ENCODE measurements at places on chromosomes 6 and 20.

DNA sequence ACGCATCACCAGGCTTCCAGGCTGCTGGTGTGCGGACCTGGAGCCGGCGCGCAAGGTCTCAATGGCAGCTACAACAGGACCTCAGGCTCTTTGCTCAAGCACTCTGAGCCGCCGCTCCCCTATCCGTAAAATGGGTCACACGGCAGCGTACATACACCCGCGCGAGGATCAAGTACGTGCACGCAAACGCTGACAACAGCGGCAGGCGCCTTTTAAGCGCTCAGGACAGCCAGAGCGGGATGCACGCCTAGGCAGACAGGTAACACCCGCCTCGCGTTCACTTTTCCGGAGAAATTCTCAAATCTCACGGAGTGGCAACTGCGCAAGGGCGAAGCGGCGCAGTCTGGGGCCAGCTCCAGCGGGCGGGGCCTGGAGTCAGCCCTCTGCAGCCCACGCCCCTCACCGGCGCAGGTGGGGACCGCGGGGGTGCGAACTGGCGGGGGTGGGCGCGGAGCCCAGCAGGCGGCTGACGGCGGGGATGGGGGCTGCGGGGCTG, 535 bp downstream of the EXOC2 start:
- peak; percentile 35 for DNase-seq

DNA sequence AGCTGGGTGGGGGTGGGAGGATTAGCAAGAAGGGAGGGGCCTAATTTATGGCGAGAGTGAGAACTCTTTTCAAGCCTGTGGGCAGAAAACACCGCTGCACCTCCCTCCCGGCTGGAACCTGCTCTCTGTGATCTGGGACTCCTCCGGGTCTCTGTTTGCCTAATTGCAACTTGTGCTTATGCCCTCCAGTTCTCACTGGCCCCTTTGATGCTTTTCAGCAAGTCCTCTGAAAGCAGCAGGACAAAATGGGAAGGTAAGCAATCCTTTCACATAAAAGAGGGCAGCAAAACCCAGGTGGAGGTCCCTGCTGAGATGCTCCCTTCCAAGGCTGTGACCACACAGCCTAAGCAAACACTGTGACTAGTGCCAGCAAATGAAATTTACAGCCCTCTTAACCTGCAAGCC, 523.0 kb upstream of the FLRT3 start:
- DNase-seq = peak; percentile 69

- DNase-seq = no peak
Observed at GRCh38 chr6:72260489-72260888, 361.4 kb upstream of the KCNQ5 start.

- no peak for DNase-seq
Observed at GRCh38 chr6:142155091-142155490, 8.0 kb downstream of the VTA1 start.

GRCh38 chr6:72863131-72863530, 241.3 kb downstream of the KCNQ5 start:
- no peak for DNase-seq

- peak; percentile 13 for DNase-seq
Observed at GRCh38 chr20:33450867-33451266, 7.3 kb upstream of the SNTA1 start.

GRCh38 chr6:29183594-29183993, 12.9 kb downstream of the OR2J2 start:
- no peak for DNase-seq

GRCh38 chr20:13865156-13865555, 80.3 kb downstream of the NDUFAF5 start:
- no peak for DNase-seq

DNA sequence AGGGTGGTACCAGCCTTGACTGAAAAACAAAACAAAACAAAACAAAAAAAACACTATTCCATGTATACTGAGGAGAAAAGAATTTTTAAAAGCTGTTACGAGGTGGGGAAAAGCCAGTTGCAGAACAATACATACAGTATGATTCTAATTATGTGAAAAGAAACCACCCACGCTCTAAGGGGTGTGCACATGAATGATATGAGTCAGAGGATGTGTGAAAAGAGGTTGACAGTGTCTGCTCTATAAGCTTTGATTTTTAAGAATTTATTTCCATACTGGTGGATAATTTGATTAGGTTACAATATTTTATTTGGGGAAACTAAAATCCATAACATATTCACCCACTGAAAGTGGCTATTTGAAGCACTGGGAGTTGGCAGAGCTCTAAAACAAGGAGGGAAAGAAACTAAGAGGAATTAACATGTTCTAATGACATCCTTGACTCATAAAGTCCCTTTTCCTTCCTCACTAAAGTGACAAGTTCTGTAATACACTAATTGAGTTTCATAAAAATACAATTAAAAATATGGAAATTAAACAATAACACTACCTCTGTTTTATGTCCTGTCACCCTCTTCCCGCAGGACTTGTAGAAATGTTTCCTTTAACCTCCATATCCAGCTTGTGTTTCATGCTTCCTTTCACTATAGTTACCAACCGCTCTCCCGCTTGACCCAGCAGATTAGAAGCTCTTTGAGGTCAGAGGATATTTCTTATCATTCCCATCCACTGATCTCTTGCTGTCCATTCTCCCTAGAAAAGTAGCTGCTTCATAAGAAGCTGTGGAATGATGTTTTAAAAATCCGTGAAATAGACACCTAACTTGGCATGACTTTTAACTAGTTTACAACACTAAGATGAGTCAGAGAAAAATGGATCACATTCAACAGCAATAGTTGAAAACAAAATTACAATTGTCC, 118.6 kb upstream of the CCDC28A start:
- DNase-seq = no peak

DNA sequence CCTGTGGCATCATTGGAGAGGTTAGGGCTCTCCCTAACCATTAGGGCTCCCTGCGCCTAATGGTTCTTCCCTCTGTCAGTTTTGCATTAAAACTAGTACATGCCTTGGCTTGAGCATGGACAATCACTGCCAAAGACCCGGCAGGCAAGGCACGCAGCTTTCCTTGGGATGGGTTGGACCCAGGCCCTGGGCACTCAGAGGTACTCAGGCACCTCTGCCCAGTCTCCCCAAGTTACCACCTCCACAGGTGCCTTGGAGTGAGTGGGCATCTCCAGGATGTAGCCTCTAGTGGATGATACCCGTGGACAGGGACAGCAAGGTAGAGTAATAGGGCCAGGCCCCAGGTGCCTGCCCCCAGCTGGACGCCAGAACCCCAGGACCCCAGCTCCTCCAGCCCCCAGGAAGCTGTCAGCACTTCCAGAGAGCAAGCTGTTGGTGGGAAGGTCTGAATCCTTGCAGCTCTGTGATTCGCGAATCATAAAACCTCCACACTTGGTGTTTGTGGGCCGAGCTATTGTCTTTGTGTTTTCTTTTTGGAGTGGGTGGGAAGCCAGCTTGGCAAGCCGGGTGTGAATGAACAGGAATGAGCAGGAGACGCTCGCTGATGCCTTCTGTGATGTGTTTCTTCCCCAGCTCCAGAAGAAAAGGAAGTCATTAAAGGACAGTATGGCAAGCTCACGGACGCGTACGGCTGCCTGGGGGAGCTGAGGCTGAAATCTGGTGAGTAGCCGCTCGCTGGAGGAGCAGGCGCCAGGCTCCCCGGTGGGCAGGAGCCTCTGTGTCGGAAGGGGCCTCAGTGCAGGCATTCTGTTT, 35.1 kb downstream of the SYNJ2 start:
- no peak for DNase-seq

DNA sequence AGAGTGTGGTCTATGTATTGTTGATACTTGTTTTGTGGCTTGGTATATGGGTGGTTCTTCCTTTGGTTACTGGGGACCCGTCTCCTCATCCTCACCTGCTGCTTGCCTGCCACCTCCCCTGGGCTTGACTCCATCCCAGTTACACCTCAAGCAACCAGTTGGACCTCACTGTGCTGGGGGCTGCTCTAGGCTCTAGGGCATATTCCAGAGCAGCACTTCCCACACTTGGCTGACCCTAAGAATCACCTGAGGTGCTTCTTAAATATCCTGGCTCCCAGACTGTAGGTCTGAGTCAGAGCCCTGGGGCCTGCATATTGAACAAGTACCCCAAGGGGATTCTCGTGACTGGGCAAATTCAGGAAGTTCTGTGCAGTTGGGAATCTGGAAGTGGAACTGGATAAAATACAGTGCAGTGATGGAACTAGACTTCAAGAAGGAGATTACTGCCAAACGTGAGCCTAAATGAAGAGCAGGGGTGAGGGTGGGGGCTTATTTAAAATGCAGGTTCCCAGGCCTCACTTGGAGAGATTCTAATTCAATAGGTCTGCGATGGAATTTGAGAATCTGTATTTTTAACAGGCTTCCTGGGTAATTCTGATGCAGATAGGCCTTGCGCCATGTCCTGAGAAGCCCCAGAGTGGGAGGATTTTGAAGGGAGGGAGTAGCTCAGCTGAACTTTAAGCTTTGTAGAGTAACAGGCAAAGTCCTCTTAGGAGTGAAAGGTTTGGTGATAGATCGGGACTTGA, 7.6 kb downstream of the SPATS1 start:
- no peak for DNase-seq

DNA sequence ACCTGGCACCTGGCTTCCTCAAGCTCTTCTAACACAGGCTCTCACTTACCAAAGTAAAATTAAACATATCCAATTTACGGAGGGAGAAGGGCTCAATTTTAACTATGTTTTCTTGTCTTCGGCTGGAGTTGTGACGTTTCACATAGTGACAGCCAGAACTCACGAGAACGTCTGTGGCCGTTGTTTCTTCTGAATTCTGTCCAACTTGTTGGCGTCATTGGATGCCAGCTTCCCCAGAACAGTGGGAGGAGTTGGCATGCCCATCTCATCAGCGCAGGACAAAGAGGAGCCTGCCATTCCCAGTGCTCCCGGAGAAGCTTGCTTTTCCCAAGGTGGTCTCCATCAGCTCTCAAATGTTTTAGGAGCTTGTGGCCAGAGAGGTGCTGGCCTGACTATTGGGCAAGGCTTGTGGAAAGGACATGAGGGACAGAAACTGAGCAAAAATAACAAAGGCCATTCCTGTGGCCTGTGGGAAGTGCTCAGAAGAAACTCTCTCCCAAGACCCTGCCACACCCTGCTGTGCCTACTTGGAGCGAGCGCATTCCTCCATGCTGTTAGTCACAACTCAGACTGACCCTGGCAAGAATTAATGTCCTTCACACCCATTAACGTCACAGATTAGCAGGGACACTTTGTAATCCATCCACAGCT, 265.4 kb upstream of the CDH4 start:
- DNase-seq = no peak

DNA sequence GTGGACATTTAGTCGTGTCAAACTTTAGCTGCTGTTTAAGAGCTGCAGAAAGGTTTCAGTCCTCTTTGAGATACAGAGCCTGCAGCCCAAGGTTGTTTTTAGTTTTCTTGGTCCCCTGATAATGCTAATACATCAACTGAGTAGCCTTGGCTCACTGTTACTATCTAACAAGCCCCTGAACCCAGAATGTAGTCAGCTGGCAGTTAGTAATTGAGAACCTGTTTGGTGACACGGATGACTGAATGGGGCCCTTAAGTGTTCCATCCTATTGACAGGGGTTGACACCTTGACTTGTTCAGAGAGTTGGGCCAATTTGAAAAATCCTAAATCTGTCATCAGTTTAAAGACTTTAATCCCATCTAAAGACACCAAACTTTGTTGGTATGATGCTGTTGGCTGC, 2.8 kb downstream of the RTN4IP1 start:
- DNase-seq = no peak

DNA sequence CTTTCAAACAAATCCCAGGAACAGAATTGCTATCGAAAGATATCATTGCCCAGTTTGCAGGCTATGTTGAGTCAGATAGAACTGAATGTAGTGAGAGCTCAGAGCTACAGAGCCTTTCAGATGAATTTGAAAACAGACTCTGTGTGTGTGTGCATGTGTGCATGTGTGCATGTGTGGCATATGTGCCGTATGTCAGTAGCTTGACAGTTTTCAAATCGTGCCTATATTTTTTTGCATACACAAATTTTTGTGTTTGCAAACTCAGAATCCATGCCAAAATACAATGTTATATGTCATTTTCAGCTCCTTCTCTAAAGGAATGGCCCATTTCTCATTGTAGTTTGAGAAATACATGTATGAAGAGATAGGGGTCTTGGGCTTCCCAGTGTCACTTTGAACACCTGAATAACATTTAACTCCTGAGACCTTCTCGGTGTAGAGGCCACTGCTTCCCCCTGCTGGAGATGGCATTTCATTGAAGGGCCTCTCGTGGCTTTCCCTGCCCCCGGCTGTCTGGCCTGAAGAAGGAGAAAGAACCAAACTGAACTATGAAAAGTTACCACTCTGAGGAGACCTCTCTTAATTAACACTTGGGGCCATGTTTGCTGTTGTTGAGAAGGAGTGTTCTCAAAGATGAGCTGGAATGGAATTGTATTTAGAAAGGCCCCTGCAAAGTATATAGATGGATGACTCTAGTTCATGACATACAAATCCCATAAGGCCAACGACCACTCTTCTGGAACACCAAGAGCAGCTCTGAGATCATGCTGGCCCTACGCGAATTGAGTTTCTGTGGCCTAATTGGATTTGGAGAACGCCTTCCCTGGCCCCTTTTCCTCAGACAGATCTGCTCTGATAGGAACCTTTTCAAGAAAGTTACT, 58.7 kb downstream of the VAPB start:
- peak; percentile 62 for DNase-seq

DNA sequence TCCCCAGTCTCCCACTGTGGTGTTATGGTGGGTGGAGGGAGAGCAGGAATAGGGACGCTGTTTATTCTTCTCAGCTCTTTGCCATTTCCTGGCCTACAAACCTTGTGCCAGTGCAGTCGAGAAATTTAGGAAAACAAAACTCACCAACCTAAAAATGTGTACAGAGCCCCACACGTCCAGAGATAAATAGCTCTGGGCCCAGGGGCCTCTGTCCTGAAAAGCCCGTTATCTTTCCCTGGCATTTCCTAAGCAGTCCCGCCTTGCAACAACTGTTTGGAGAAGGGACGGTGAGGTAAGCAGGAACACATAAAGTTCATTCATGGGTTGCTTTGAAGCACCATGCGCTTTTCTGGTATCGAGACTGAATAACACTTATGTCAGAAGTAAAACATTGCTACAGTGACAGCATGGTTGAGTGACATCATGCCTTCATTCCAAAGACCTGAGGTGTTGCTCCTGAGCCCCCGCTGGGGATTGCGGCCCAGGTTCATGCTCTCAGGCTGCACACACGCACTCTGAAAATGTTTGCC, 80.1 kb upstream of the NXT1 start:
- DNase-seq = no peak

DNA sequence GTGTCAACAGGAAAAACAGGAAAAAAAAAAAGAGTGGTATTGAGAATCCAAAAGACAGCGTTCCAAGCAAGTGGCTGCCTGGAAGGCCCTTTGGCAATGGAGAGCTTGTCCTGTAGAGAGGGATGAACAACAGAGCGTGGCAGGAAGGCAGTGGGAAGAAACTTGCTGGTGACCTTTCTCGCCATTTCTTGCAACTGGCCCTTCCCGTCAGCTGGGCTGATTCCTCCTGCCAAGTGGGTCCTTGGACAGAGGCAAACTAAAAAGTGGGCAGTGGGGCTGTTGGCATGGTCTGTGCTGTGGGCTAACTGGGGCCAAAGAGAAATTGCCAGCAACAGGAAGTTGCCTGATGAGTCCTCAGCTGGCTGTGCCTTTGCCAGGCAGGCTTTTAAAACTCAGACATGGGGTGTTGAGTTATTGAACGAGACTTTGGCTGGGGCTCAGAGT, 43.9 kb upstream of the CLDN20 start:
- DNase-seq = no peak

GRCh38 chr6:138691595-138692057, 81.9 kb upstream of the CCDC28A start:
- peak; percentile 9 for DNase-seq

Data from A549 (cell line).